ENCODE measurements at places on chromosomes 7 and 10. TPM values are rescaled to one million over a fixed set of nuclear protein-coding genes. Genes with fewer than 3 reads are reported as not detected.

Gene TMEM178B
- 1.7 TPM for total RNA-seq

DNA sequence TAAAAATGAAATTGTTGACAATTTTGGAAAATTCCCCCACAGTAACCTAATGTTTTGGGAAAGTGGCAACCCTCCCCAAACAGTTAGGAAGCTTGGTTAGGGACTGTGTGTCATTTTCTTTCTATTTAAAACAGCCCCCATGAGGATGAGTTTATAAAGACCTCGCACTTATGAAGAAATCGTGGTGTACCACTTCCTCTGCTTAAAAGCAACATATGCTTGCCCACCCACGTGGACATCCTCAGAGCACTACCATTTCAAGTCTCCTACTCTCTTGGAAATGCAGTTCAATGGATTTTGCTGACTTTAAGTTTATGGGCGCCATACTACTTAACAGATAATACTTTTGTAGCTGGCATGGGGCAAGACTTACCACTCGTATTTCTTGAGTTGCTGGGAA is 223.8 kb downstream of the DYNC1I1 start:
- DNase-seq, result no peak

DNA sequence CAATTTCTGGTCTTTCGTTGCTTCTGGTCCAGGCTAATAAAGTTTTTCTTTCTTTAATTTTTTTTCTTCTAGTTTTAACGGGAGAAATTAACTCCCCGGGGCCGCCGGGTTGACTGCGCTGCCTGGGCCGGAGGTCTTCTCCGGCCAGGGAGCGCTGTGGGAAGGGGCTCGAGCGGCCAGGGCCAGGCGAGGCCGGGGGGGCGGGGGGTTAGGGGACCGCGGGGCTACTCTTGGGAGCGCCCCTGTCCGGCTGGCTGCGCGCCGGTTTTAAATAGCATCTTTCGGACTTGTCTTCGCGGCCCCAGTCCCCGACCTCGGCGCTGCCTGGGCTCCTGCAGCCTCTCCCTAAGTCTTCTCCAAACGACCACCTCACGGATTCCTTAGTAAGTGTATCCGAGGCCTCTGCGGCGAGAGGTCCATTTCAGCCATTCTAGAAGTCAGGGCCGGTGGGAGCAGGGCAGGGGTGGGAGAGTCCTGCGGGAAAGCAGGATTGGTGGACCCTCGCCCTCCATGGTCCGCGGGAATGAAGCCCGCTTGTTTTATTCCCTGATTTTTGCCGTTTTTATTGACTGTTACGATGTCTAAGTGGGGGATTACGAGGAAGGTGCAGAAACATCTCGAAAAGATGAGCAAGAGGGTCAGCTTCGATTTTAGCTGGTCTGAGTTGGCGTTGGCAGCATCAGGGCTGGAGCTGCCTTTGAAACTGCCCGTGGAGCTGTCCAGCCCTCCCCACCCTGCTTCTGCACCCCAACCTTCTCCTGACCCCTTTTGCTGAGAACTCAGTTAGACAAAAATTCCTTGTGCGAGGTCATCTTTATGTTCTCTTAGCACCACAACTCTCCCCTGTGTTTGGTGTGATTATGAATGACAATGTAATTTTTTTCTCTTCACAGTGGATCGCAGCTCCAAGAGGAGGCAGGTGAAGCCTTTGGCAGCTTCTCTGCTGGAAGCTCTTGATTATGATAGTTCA is 555 bp downstream of the PHF14 start:
- peak; percentile 27 for DNase-seq

DNA sequence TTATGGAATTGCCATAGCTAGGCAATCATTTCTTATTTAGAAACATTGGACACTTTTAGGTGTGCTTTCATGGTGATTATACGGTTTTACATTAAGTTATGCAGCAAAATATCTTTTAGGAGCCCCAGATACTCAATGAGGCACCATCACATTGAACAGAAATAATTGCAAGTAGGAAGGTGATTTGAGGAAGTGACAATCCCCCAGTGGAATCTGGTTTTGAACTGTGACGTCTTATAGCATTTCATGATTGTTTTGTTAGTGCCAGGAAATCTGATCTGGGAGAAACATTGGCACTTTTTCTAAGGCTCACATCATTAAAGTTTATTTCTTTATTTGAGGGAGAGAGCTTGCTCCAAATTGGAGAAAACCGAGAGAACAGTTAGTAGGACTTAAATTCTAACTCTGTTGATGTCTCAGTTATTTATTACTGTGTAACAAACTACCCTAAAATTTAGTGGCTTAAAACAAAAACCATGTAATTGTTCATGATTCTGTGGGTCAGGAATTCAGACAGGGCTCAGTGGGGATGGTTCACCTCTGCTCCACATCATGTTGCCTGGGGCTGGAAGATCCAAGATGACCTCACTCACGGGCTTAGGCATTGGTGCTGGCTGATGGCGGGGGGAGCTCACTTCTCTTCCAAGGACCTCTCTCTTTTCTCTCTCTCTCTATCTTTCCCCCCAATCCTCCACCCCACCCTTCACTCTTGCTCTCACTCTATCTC is 78.2 kb upstream of the STEAP1B start:
- DNase-seq, result no peak

DNA sequence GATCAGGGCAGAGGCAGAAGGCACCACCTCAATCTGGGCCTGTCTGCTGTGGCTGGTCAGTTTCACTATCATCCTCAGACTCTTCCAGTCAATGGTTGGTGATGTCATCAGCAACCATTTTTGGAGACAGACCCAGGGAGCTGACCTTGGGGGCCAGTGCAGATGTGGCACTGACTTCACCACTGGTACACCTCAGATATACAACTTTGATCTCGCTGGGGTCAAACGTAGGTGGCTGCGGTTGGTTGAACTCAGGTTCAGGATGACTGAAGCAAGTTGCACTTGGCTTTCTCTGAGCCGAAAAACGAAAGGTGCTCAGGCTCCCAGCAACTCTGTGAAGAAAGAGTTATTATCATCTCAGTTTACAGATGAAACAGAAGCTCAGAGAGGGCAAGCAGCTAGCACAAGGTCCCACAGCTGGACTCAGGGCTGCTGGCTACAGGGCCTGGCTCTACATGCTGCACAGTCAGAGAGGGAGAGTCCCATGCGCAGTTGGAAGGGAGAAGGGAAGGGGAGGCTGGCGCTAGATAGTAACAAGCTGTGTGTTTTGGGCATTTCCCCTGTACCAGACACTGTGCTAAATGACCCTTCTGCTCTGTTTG is 27.2 kb downstream of the ANKRD16 start:
- DNase-seq, result no peak

DNA sequence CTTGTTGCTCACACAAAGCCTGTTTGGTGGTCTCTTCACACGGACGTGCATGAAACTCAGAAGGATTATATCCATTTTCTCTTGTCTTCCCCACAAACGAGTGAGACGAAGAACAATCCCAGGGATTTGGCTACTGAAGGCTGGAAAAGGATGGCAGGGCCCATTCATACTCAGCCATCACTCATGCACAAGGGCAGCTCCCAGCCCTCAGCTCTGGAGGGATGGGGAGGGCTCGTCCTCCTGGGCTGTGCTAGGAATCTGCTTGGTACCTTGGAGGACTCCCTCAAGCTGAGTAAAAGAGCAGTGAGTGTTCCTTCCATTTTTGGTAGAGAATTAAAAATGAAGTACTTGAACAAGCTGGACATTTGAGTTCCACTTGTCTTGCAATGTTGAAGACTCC is 33.2 kb upstream of the RAB18 start:
- DNase-seq, result no peak
